ENCODE measurements at places on chromosomes 11 and 22.

DNA sequence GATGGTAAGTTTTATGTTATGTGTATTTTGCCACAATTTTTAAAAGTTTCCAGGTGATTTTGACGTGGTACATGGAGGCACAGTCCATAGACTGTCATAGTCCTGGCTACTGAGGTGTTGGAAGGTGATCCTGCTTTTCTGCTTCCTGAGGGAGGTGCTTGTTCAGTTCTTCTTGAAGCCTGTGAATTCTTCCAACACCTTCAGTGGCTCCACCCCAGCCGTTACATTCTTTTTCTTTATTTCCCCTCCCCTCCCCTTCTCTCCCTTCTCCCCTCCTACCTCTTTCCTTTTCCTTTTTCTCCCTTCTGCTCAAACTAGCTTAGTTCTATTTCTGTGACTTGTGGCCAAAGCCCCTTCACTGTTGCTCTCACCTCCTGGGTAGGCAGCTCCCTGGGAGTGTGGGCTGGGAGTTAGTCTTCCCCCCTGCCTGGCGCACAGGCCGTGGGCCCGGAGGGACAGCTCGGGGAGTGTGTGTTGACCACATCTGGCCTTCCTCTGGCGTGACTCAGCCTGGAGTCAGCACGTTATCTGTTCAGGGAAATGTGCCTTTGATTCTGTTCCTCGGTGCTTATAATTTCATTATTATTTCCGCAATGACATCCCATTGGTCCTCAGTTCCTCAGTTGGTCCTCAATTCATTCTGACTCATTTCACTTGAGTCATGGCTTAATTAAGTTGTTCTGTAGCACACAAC lies 566.2 kb downstream of the TBC1D22A start:
- DNase-seq = peak; percentile 91

- DNase-seq = no peak
Observed at GRCh38 chr11:88849368-88849767, 216.4 kb downstream of the GRM5 start.

DNA sequence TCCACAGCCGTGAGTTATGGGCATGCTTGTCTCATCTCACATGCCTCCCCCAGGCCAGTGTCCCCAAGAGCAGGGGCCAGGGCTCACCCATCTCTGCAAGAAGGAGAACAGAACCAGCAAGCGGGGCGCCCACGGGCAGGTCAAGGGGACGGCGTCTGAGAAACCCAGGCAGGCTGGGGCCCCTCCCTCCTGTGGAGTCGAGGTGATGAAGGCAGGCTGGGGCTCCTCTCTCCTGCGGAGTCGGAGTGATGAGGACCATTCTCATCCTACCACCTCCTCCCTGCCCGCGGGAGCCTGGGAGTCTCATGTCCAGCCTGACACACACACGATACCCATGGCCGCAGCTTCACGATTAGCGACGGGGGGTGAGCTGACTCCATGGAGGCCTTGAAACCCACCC lies 141.9 kb downstream of the CTTN start:
- no peak for DNase-seq

DNA sequence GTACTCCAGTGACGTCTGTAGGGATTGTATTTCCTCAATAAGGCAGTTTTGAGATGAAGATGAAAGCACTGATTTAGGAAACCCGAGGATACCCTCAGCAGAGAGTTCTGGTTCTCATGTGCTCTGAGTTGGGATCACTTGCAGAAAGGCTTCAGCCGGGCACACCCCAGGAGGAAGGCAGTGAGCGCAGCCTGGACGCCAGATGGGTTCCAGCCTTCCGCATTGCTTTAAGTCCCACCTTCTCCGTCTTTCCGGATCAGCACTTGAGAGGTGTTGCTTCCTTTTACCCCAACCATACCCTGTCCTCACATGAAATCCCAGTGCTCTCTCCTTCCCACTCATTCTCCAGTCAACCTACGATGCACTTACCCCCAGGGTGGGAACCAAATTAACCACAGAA lies 239.5 kb upstream of the CADM1 start:
- DNase-seq = no peak

- DNase-seq = no peak
Observed at GRCh38 chr11:128520888-128521681, 66.3 kb downstream of the ETS1 start.

- peak; percentile 74 for DNase-seq
Observed at GRCh38 chr11:70544774-70545609, 146.7 kb downstream of the CTTN start.

GRCh38 chr11:38307455-38307854 lies 1709.4 kb upstream of the RAG2 start:
- DNase-seq = no peak

DNA sequence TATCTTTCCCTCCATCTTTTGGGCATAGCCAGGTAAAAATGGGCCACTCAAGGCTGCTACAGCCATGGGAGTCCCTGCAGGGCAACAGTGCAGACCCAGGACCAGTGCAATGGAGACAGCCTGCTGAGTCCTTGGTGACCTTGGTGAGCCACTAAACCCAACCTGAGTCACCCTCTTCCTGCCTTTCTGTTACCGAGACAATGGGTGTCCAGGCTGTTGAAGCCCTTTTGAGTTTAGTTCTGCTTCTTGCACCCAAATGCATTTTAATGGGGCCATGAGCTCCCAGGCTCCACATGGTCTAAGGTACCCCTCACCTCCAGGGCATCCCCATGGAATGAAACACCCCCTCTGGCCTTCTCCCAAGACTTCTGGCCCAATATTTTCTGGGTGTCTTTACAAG lies 874 bp upstream of the PLAAT4 start:
- no peak for DNase-seq

GRCh38 chr22:25566186-25566897 lies 1.9 kb downstream of the GRK3 start:
- no peak for DNase-seq

DNA sequence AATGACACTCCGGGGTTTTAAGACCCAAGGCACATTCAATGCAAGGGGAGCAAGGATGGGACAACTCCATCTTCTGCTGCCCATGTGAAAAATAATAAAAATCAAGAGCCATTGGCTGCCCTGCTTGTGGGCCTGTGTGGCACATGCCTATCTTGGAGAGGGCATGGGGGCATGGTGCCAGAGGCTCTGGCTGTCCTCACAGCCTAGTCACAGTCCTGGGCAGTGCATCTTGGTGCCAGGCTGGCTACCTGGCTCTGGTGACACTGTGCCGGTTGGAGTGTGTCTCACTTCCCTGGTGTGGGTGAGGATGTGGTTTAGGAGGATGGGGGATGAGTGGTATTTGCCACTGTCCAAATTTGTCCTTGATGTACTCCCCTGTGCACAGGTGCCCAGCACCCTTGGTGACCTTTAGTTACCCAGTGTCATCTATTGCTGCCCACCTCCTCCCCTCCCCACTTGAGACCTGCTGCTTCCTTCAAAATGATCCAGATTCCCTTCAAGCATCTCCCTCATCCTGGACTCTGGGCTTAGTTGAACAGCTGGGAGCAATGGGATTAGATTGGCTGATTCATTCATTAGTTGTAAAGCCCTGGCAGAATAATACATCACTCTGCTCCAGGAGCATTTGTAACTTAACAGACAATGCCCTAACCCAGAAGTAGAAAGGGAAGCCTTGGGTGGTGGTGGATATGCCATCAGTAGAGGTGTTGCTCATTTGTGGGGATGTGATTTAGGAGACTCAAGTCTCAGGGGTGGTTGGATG lies 4.6 kb downstream of the TMEM86A start:
- DNase-seq = no peak

DNA sequence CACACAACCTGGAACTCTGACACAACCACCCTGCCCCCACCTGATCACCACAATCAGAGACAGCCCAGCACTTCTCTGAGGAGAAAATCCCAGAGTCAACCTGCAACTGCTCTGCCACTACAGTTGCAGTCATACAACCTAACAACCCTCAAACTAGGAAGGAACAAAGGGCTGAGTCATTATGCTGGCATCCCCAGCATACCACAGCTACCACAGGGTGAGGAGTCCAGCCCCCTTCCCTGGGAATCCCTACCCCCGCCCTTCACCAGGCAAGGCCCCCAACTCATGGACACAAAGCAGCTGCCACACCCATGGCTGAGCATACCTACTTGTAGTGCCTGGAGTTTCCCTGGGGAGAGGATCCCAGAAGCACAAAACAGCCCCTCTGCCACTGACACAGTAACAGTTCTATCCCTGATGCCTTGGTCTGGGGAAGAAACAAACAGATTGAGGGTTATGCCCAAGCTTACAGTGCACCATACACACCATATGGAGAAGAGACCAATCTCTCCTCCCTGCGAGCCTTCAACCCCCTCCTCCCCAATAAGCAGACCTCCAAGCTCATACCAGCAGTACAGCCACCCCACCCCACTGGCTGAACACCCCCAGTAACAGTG lies 68.5 kb upstream of the C11orf58 start:
- DNase-seq = peak; percentile 90

- DNase-seq = no peak
Observed at GRCh38 chr22:43365715-43366440, 22.7 kb upstream of the SCUBE1 start.

- peak; percentile 24 for DNase-seq
Observed at GRCh38 chr11:134244593-134244992, 8.6 kb downstream of the THYN1 start.

DNA sequence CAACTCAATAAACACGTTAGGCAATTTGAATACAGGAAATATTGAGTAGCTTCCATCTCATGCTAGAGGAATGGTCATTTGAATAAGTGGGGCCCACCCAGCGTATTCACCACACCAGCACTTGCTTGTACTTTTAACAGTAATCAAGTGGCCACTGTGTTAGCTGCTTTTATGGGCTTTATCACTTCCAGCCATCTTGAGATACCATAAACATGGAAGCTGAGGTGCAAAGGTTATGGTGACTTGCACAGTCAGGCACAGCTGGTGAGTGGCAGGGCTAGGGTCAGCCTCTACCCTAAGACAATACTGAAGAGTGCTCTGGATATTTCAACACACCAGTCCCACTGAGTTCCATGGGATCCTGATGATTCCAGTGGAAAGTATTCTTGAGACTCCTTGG lies 6.7 kb downstream of the JOSD1 start:
- DNase-seq = no peak

GRCh38 chr22:22838148-22838786 lies 49.3 kb upstream of the IGLL5 start:
- DNase-seq = no peak

DNA sequence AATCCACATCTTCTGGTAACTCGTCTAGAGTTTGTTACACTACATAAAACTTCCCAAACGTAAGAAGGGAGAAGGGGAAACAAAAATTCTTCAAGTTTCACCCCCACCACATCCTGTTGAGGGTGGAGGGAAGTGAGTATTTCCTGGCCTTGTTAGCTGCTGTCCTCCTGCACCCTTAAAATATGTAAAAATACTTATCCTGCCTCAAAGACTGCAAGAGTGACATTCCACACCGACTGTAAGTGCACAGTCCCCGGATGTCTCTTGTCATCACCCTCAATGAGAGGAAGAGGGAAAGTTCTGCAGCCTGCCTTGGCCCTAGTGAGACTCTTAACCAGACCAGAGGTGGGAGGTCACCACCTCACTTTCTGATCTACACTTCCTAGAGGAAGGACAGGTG lies 3.3 kb downstream of the TMEM121B start:
- DNase-seq = no peak

GRCh38 chr22:36606114-36606513 lies 77.1 kb upstream of the EIF3D start:
- DNase-seq = no peak

DNA sequence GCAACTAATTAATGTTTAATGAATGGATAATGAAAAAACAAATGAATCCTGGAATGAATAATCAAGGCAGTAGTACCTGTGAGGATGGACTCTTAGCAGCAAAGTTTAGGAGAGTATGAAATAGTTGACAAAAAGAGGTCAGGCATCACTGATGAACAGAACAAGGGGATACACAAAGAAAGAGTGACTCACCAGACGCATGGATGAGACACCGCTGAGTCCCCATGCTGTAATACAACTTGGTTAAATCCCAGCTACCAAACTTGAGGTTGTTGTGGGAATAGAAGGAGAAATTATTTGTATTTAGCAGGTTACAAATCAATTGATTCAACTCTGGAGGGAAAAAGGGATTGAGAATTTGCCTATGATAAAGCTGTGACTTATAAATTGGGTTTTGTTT lies 976.9 kb upstream of the TENM4 start:
- DNase-seq = no peak

GRCh38 chr11:71379701-71380100 lies 68.5 kb downstream of the DHCR7 start:
- no peak for DNase-seq

- DNase-seq = no peak
Observed at GRCh38 chr11:93519179-93519578, 24.0 kb downstream of the SMCO4 start.

DNA sequence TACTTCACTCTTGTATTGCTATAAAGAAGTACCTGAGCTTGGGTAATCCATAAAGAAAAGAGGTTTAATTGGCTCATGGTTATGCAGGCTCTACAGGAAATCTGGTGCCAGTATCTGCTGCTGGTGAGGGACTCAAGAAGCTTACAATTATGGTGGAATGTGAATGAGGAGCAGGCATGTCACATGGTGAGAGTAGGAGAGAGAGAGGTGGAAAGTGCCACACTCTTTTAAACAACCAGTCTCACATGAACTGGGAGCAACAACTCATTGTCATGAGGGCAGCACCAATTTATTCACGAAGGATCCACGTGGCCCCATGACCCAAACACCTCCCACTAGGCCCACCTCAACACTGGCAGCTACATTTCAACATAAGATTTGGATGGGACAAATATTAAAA lies 24.6 kb upstream of the IGLL5 start:
- DNase-seq = no peak

GRCh38 chr11:66851698-66852465 lies 5.0 kb upstream of the LRFN4 start:
- no peak for DNase-seq

DNA sequence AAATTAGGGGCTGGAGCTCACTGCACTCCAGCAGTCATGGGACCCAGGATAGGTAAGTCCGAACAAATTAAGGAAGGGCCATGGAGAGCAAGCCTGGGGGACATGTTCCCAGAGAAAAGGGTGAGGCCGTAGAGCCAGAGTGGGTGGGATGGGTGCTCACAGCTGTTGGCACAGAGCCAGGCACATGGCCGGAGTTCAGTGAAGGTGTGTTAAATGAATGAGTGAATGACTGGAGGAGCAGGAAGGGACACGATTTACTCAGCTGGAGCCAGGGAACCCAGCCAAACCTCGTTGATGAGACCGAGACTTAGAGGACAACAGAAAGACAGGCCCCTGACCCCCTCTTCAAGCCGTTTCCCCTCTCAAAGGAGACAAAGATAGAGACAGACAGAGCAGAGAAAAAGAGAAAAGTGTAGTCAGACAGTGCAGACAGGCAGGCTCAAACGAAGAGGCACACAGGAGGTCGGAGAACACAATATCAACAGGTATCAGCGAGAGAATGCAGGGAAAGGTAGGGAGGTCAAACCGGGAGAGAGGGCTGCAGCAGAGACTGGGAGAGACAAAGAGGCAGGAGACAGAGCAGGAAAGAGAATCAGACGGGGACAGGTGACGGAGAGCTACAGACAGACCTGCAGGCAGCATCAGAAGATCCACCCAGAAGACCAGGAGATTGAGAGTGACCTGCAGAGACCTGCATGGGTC lies 590 bp downstream of the SLCO2B1 start:
- DNase-seq = no peak

DNA sequence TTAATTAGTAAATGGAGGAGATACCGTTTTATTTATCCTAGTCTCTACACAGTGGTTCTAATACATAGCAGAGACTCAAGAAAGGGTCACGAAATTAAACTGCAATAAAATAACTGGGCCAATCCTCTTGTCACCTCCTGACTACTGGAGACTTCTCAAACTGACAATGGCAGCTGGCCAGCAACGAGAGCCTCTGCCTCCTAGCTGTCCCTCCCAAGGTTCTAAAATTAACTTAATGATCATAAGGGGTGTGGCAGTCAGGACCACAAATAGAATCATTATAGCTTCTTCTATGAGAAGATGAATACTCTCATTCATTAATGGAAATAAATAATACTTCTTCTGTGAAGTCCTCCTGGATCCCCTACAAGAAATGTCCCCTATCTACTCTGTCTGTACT lies 63.8 kb upstream of the APOA1 start:
- DNase-seq = no peak

Measured in urothelium cell line (cell line).